ENCODE measurements at places on chromosomes 12 and 14. TPM values are rescaled to one million over a fixed set of nuclear protein-coding genes. Genes with fewer than 3 reads are reported as not detected.
A peak's percentile ranks its signal among the peaks of the same experiment; 100 is the strongest.

Gene NOC4L
- total RNA-seq = 12.1 TPM

Gene SPTB
- total RNA-seq = not detected

Gene AQP6
- total RNA-seq = not detected

Gene LRP1
- total RNA-seq = 4.2 TPM

Gene SLC10A1
- total RNA-seq = not detected

Gene KCNA5
- not detected for total RNA-seq

Gene LMNTD1
- total RNA-seq = not detected

Gene DENND5B
- total RNA-seq = 14.8 TPM

Gene TOMM20L
- total RNA-seq = not detected

Gene PRB2
- total RNA-seq = not detected

Gene KRT6A
- not detected for total RNA-seq

Gene BEGAIN
- 10.0 TPM for total RNA-seq

Gene SLC39A2
- not detected for total RNA-seq

Gene CLEC1B
- total RNA-seq = not detected

Gene SLC35E3
- total RNA-seq = 5.5 TPM

DNA sequence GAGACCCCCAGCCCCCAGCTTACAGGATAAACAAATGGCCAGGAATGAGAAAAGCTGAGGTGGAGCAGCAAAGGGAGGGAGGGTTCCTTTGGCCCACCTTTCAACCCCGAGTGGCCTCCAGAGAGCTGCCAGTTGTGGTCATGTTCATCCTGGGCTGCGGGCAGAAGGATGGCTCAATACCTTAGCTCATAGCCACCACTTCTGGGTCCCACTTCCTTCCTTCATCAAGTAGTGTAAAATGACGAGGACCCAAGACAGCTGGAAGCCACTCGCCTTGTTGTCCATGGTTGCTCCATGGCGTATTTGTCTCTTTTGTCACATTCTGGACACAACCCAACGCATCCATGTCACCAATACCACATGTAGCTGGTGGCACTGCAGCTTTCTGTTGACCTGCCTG is 24.2 kb downstream of the CRACR2A start:
- no peak for DNase-seq

GRCh38 chr12:78795934-78796445 is 68.6 kb upstream of the SYT1 start:
- DNase-seq = no peak

- no peak for DNase-seq
These were observed 49.4 kb downstream of the SLC15A5 start for GRCh38 chr12:16228067-16228466.

DNA sequence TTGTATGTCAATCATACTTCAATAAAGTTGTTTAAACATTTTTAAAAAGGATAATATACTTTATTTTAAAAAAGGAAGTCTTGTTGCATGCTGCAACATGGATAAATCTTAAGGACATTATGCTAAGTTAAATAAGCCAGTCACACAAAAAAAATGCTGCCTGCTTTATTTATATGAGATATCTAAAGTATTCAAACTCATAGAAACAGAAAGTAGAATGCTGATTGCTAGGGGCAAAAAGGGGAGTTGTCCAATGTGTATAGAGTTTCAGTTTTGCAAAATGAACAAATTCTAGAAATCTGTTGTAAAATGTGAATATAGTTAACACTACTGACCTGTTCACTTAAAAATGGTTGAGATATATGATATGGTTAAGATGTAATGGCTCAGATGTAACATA is 8.7 kb downstream of the KLRC4 start:
- no peak for DNase-seq

DNA sequence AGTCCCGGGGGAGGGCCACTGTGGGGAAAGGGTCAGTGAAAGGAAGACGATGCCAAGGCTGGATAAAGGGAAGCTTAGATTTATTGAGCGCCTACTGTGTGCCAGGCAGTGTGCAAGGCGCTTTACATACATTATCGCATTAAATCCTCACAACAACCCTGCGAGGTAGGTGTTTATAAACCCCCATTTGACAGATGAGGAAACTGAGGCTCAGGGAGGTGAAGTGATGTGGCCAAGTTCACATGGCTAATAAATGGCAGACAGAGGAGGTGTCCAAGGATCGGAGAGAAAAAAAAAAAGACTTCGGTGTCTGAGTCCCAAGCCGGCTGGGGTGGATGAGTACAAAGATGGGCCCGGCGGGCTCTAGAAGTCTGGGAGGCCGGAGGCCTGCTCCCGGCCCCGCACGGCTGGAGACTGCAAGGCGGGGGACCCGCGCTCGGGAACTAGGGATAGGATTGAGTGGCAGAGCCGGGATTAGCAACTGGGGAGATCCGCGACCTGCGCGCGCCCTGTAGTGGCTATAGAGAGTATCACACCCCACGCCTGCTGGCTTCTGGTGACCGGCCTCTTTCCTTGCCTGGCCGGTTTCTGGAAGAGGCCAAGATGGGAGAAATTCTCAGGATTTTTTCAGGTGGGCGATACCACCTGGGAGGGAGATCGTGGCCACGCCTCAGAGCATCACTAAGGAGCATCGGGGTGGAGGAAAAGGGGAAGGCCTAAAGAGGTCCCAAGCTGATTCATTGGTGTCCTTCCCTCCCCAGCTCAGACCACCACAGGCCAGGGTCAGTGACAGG is 3.9 kb downstream of the DDN start:
- DNase-seq = peak; percentile 85

GRCh38 chr12:70576341-70577282 is 60.6 kb downstream of the PTPRB start:
- DNase-seq = peak; percentile 85

DNA sequence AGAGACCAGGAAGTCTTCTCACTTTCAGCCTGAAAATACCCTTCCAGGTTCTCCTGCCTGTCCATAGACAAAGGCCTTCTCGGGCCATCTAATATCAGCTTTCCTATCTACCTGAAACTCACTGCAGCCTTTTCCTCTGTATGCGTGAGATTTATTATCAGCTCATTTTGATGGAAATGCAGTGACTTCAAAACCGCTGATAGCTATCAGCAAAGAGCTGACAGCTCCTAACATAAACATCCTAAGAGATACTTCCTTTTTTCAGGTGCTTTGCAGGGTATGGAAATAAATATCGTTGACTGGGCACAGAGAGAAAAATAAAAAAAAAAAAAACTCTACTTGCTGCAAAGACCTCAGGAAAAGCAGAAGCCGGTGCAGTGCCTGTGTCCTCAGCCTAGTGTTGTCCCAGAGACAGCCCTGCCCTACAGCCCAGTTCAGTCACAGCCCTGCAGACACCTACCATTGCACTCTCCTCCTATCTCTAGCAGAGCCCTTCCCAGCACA is 215.0 kb upstream of the EGLN3 start:
- DNase-seq = no peak

DNA sequence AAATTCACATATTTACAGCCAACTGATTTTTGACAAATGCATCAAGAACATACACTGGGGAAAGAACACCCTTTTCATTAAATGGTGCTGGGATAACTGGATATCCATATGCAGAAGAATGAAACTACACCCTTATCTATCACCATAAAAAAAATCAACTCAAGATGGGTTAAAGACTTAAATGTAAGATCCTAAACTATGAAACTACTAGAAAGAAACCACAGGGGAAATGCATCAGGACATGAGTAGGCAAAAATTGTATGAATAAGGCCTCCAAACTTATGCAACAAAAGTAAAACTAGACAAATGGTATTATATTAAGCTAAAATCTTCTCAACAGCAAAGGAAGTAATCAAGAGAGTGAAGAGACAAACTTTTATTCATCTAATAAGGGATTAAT is 242.6 kb downstream of the CPNE8 start:
- DNase-seq = no peak

DNA sequence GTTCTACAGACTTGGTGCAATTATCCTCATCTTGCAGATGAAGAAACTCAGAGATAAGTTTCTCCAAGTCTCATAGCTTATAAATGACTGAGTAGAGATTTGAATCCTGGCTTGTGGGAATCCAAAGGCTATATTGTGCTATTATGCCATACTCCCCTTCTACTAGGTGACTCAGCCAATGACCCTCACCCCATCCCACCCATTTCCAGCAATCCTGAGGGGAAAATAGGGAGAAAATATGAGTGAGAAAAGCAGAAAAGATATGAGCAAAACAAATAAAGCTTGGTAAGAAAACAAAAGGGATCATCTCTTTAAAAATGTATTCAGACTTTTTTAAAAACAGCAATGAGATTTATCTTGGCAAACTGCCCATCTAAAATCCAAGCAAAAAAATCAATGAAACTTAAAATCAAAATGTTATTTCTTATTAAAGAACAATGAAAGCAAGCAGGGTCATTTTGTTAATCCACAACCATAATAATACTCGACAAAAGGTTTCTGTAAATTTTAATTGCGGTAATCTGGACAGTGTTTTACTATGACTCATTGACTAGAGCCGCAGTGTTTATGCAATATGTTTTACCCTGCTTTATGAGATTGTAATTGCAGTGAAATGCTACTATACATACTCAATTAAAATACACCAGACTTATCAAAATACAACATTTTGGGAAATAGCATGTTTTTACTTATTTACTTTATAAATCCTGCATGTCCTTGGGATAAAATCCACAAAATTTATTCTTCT is 13.1 kb upstream of the LGR5 start:
- DNase-seq = no peak

DNA sequence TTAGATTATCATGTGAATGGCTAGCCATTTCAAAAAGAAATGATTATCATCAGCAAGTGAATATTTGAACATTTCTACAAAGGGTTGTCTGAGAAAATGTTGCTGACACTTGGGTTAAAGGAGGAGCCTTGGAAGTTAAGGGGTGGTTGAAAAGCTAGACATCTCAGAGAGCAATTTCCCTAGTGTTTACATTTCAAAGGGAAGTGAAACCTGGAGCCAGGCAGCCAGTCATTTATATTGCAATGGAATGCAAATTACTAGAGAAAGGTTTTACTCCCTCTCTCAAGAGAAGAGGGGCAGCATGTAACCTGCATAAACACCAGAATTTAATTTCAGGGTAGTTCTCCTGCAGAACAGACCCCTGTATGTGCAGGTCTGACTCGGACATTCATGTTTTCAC is 279.0 kb downstream of the SLC16A7 start:
- DNase-seq = no peak

DNA sequence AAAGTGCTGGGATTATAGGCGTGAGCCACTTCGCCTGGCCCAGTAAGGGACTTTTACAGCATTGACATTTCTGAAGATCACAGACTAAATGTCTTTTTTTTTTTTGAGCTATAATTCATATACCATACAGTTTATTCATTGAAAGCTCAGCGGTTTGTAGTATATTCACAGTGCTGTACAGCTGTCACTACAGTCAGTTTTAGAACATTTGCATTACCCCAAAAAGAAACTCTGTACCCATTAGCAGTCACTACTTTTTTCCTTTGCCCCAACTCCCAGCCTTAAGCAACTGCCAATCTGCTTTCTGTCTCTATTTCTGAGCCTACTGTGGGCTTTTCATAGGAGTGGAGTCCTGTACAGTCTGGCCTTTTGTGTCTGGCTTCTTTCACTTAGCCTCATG is 8.2 kb downstream of the BRI3BP start:
- no peak for DNase-seq

DNA sequence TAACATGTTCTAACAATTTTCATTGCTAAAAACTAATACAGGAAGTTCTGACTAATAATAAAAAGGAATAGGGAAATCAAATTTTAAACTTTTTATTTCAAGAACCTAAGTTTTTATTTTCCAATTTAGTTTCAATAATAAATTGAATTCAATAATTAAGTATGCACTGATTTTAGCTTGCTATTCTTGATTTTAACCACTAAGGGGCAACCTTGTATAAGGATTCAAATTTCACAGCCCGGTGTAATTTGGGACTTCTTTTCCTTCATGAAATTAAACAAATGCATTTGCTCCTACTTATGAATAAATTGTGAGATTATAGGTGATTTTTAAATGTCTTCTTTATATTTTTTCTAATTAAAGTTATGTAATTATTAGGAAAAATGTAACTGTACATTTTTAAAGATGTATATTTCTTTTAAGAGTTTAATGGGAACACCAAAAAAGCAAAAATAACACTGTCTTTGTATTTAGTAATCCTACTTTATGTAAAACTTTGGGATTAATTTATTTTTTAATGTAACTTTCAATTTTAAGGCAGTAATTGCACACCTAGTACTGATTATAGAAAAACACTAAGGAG is 241.4 kb upstream of the PDZRN4 start:
- peak; percentile 54 for DNase-seq

GRCh38 chr12:50981319-50982239 is 29.2 kb downstream of the HIGD1C start:
- DNase-seq = no peak

DNA sequence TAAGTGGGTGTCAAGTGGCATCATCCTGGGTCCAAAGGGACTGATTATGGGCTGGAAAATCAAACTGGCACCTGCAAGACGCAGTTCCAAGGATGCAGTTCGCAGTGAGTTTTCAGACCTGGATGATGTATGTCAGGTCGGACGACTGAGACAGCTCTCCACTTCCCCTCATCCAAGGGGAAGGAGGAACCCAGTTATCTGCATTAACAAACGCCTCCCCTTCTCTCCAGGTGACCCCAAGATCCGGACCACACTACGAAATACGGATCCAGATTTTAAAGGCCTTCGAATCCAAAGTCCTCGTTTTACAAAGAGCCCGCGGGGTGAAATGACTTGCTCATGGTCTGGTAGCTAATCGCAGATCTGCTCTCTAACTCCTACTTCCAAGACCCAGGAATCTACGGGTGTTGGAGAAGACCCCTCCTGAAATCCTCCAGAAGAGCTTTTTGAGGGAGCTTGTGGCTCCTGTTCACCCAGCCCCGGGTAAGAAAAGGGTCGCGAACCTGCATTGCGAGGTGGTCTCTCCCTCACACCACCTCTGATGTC is 460 bp upstream of the SYNE2 start:
- DNase-seq = no peak

- no peak for DNase-seq
These were observed 246.3 kb downstream of the NUAK1 start for GRCh38 chr12:105892362-105892910.

DNA sequence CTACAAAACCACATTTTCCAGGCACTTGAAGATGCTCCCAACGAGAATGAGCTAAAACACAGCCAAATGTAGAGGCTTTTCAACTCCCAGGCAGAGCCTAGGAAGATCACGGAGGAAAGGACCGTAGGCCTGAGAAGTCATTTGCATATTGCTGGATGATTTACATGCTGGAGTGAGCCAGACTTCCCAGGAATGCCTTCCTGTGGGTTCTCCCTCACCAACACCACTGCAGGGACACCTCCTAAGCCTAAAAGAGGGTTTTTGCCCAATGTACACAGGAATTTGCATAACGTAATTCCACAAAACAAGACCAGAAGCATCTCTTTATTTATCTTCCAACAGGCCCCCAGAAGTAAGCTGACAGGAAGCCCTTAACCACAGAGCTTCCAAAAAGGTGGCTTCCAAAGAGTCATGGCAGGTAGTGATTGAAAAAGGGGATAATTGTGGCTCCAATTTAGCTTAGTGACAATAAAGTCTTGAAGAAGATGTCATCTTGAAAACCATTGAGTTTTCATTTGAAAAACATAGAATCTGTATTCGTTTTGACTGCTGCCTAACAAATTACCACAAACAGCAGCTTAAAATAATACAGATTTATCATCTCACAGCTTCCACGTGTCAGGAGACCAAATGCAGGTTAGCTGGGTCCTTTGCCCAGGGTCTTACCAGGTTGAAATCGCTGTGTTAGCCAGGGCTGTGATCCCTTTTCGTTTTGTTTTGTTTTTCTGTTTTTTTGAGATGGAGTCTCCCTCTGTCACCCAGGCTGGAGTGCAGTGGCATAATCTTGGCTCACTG is 116.2 kb downstream of the EGLN3 start:
- no peak for DNase-seq

- DNase-seq = no peak
These were observed 144.0 kb upstream of the KRR1 start for GRCh38 chr12:75655315-75655806.
